M059J (cell line): ENCODE measurements at places on chromosomes 1 and 21.

DNA sequence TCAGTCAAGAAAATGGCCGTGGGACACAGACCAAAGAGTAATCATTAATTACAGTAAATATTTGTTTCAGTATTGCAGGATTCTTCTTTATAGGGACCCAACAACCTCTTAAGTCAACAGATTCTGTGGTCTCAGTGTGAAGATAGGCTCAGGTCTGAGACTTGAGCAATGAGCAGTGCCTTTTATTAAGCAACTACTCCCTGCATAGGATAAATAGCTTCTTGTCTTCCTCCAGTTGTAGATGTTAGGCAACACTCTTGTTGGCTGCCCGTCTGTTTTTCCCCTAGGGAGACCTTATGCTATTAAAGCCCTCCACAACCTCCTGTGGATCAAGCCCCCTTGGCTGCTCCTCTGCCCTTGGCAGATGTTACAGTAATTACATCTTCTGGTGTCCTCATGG, 1.8 kb upstream of the OMA1 start:
- no peak for DNase-seq

- DNase-seq, result peak; percentile 65
Measured at GRCh38 chr1:40532844-40533424, 1.5 kb downstream of the ZNF684 start.

DNA sequence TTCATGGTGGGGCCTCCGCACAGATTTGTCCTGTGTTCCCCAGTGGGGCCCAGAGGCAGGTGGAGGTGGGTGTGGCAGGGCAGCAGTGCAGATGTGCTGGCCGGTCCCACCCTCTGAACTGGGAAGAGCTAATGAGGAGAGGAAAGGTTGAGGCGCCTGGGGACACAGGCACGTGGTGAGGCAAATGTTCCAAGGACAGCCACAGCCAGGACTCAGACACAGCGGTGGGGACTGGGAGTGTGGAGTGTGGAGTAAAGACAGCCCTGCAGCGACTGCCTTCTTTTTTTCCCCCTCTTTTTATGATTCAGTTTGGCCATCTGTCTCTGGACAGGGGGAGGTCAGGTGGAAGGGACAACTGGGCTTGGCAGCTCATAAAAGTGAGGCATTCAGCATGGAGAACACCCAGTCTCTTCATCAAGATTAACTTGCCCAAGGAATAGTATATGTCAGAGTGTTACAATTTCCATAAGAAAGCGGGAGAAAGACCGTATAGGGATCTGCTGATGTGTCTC, 104.2 kb upstream of the GCLM start:
- DNase-seq, result no peak

GRCh38 chr1:180507795-180508724, 5.7 kb upstream of the ACBD6 start:
- peak; percentile 62 for DNase-seq

DNA sequence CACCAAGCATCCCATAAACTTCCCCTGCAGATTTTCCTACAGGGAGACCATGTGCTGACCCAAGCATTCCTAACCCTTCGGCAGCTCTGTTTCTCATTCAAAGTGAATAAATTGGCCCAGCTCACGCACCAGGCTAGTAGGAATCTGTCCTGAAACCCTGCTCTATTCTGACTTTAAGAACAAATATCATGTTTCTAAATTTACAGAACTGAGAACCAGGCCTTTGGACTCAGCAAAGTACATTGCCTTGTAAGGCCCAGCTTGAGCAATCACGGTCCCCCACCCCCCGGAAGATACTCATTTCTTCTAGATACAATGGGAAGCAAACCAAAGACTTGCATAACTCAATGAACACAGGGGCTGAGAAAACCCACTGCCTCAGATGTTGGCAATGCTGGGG, 160.1 kb upstream of the NFIA start:
- DNase-seq, result no peak

DNA sequence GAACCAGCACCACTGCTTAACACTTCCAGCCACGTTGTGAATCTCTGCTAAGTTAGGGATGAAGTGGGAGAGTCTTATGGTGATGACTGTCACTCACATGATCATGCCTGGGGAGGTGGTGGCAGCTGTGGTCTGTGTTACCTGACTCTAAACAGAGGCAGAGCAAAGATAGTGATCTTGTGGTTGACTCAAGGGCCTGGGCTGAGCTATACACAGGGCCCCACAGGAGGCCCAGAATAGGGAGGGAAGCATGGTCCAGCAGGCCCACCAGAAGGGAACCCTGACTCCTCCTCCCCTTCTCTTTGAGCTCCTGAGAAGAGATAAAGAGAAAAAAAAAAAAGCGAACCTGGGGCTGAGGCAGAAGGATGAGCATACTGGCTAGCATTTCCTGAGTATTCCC, 55.0 kb downstream of the PLXNA2 start:
- DNase-seq, result peak; percentile 86

DNA sequence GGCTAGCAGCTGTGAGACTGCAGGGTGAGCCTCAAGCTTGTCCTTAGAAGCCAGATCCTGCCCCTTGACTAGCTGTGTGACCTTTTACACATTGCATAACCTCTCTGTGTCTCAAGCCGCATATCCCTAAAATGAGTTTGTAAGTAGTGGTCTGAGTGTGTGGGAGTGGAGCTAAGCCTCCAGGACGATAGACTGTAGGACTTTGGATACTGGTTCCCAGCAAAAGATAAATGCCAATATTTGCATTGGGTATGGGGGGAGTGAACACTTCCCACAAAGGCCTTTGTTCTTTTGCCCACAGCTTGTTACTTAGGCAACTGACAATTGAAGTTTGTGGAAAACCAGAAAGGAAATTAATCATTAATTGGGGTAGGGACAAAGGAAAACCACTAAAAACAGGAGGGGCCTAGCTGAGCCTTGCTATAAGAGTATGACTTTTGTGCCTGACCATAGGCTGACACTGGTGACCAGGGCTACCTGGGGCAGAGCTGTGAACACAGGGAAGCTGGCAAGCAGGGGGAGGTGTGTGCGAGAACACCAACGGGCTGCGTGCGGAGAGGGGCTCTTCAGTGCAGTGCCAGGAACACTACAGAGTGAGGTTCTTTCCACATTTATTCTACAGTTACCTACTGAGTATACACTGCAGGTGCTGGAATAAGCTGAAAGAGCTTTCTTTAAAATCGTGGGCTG, 102.4 kb upstream of the ETV3 start:
- DNase-seq, result no peak

GRCh38 chr21:42862774-42863503, 16.4 kb downstream of the WDR4 start:
- DNase-seq, result peak; percentile 8

GRCh38 chr1:17745479-17745955, 9.6 kb upstream of the ACTL8 start:
- DNase-seq, result no peak

- peak; percentile 91 for DNase-seq
Measured at GRCh38 chr1:32724678-32725614, 22.4 kb upstream of the SYNC start.

GRCh38 chr1:238606896-238607295, 716.2 kb upstream of the ZP4 start:
- peak; percentile 72 for DNase-seq

DNA sequence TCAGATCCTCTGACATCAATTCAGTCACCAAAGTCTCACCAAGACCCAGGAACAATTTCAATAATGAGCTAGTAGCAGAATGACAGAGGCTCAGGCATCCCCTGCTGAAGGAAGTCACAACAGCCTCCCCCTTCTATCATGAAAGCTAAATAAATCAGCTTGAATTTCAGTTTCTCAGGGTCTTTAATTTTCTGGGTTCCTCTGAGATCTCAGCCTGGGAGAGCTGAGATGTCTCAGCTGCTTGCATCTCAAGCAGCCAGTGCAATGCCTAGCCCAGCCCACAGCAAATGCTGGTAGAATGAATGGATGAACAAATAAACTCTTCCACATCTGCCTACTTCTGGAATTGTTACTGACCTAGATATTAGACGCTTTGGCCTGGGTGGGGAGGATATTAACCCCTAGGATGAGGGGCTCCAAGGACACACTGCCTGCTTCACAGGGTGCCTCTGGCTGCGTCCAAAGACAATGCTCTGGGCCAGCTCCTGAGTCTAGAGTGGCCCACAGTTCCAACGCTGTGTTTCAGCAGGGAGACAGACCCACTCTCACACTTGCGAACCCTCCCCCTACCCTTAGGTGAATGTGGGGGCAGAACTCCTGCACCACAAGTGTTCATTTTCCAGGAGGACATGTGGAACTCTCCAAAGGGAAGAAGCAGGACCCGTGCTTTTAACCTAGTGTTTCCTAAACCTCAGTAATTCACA, 11.2 kb upstream of the LORICRIN start:
- no peak for DNase-seq

- no peak for DNase-seq
Measured at GRCh38 chr1:246530482-246530881, 23.4 kb upstream of the SMYD3 start.

GRCh38 chr1:55331351-55331750, 116.2 kb upstream of the USP24 start:
- no peak for DNase-seq

GRCh38 chr1:39102537-39103327, 76.6 kb downstream of the NDUFS5 start:
- peak; percentile 82 for DNase-seq

DNA sequence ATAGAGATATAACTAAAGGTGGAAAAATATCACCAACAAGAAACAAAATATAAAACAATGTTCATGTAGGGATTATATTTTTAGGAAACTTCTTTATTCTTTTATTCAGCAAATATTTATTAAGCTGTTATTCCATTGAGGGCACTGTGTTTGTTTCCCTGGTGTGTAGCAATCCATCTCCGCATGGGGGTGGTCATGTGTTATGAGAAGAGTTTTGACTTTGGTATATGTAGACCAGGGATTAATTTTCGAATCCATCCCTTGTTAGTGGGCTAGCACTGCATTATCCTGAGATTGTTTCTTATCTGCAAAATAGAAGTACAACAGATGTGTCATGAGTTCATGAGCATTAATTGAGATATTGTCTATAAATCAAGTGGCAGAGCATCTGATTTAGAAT, 190.2 kb upstream of the LRRC7 start:
- DNase-seq, result no peak

DNA sequence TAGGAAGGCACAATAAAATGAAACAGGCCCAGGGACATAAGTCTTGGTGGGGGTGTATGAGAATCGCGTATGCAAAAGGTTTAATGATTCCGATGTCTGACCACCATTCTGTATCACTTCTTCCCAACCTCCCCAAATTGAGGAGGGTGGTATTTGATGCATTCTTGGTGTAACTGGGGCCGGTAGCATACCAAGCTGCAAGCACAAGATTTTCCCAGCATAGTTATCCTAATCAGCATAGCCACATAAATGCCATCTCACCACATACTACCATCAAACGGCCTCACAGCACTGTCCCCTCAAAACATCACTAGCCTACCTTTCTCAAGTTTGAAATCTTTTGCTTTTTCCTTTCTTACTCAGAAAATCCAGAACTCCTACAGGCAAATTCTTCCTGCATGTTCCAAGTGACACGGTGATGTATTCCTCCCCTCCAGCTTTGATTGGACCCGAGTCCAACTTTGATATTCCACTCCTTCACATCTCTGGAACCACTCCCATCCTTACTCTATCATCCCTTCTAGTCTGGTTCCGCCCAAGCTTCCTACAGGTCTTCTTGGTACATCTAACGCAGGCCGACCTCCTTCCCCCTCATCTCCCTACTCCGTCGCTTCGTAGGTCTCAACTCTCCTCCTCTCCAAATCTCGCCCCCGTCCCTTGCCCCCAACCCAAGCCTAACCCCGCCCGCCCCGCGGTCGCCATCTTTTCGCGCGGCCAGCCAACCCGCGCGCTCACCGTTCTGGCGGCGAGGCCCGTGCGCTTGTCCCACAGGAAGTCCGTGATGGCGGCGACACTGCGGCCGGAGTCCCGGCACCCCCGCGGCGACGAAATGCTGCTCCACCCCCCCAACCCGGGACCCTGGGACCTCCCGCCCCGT, 600 bp downstream of the CLK2 start:
- DNase-seq, result peak; percentile 64

DNA sequence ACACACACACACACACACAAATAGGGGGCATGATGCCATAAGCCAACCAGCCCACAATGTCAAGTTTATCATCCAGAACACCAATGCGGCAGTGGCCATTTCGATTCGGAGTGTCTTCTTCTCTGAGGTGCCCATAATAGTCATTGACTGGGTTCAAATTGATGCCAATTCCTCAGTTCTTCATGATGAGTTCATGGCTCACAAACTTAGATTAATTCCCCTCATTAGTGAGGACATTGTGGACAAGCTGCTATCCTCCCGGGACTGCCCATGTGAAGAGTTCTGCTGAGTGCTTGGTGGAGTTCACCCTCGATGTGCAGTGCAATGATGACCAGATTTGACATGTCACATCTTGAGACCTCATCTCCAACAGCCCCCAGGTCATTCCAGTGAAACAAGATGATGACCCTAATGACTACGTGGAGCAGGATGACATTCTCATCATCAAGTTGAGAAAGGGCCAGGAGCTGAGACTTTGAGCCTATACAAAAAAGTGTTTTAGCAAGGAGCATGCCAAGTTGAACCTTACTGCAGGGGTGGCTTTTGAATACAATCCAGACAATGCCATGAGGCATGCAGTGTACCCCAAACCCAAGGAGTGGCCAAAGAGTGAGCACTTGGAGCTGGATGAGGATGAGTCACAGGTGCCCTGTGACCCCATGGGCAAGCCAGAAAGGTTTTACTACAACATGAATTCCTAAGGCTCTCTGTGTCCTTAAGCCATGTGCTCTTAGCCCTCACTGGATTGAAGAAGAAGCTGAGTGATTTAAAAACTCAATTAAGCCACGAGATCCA, 211.6 kb upstream of the SAMSN1 start:
- peak; percentile 30 for DNase-seq

DNA sequence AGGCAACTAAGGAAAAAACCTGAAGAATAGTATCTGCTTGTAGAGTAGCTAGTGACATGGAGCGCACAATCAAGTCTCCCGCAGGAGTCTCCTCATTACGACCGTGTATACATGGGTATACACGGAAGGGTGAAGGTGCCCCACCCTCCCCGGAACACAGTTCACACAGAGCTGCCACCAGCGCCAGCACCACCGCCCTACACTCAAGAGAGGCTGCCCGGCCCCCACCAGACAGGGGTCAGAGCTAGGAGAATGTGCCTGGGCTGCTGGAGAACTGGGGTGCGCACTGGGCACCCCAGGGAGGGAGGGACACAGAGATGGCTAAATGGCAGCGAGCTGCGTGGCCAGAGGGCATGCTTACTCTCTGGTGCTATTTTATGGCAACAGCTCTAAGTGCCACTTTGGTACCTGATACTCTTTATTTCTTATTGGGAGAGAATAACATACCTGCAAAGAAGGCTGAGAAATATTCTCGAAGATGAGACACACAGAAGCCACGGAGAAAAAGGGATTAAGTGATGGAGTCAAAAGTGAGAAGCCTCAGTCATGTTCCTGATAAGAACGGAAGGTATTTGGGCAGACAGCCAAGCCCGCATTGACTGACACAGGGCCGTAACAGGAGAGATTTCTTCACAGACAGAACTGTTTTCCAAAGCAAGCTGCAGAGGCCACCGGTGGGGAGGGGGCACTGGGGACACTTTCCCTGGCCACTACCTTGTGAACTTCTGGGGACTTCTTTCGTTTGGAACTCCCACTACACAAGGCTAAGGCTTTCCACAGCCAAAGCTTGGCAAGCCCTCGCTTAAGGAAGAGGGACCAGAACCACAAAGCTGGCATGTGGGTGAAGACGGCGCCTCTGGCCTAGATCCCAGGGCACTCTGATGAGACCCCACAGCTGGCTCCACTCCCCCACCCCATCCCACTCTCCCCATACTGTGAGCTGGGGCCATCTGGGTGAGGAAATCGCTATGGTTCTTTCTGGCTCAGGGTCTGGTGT, 108.0 kb downstream of the PGBD5 start:
- peak; percentile 35 for DNase-seq

- DNase-seq, result no peak
Measured at GRCh38 chr1:25083481-25084345, 148.6 kb downstream of the SYF2 start.

GRCh38 chr1:12339811-12340543, 110.1 kb downstream of the VPS13D start:
- DNase-seq, result no peak

GRCh38 chr1:207069858-207070506, 16.9 kb downstream of the PFKFB2 start:
- no peak for DNase-seq
